Activated naive CD8-positive, alpha-beta T cell treated with anti-CD3 and anti-CD28 coated beads, Interleukin-2, amount 50 U/mL, for 16 hours (primary cell): ENCODE measurements at places on chromosomes 5 and 9.

DNA sequence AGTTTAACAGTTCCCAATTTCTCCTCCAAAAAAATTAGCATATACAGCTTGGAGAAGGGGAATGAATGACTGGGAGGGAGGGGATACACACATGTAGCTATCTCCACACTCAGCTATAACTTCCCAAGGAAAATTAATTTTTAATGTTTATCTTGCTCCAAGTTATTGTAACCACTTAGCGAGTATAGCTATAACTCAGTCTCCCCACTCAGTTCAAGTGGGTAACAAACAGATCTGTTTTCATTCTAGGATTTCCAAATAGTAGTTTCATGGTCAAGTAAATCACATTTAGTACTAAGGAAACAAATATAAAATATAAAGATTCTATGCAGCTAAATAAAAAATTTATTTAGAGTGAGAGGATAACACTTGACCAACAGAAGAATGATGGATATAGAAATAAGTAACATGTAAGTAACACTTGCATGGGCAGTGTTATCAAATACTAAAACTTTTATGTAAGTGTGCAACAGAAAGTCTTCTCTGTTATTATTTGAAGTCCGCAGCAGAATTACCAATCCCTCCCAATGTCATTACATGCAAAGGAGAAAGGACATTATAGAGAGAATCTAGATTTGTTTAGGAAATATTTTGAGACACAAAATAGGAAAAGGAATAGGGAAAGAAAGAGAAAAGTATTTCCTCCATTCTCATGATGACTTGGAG lies 10.2 kb upstream of the NFIB start:
- DNase-seq = no peak

DNA sequence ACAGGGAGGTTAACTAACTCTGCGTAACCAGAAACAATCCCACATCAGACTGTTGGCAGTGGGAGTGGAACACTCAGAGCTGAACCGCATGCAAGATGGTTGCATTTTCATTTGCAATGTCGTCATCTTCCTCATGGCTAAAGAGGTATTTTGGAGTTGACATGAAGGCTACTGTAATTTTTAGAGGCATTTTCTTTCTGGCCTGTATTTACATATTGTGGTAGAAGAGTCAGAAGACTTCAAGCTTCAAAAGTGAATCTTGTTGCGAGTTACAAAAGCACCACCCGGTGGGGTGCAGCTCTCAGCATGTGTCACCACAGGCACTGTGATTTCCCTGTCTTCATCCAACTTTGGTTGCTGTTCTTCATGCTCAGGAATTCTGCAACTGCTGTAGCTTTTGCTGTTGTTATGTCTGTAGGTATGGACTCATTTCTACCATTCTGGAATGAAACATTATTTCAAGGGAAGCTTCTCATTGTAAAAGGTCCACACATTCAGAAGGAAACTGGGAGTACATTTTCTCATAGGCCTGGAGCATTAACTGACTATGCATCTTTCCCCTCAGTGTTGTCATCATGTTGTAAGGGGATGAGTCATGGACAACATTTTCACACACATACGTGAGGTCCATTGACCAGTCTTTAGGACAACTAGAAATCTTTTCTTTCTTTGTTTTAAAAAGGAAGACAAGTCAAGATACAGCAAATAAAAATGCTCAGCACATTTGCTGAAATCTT lies 35.4 kb upstream of the GDNF start:
- no peak for DNase-seq

- DNase-seq = no peak
These were observed 784 bp upstream of the MSANTD3 start for GRCh38 chr9:100426189-100426529.

DNA sequence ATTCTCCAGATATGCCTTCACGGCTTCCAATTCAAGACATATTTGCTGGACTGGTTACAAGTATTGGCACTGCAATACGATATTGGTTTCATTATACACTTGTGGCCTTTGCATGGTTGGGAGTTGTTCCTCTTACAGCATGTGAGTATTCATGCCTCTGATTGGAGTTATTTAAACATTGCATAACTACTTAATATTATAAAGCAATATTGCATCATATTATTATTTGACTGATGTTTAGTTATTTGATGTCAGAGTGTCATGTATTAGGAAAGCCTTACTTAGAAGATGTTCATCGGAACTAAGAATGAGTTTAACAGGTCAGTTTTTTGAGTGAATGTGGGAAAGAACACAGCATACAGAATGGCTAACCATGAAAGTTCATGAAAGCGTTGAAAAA lies 28.3 kb downstream of the MARCHF6 start:
- DNase-seq = no peak

DNA sequence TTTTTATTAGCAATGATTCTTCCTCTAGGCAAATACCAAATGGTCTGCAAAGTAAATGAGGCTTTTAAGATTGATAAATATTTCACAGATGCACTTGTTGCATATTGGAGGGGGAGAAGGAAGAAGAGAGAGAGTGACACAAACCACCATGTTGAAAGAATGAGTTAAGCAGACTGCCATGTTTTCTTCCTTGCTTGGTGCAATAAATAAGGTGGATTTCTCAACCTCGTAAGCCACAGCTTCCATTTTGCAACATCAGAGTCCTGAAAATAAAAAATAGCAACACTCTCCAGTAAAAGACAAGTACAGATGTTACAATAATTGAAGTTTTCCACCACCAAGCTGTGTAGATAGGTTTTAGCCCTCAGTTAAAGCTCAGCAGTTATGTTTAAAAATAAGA lies 202.9 kb downstream of the SGCD start:
- DNase-seq = no peak

DNA sequence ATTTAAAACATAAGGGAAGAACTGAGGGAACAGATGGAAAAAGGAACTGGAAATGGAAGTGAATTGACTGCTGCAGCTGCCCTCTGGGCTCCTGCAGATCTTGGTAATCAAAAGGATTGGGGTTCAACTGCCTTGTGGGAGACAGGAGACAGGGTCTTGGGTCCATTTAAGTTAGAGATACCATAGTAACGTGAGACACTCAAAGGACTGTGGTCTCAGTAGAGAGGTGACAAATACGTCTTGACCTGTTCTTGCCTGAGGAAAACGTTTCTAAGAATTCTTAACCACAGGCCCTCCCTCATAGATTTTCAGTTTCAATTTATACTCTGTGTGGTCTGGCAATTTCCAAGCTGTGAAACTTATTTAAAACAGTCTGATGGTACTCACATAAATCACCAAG lies 100.8 kb upstream of the DHFR start:
- DNase-seq = no peak

- DNase-seq = no peak
These were observed 60.1 kb upstream of the AFAP1L1 start for GRCh38 chr5:149211566-149211965.

DNA sequence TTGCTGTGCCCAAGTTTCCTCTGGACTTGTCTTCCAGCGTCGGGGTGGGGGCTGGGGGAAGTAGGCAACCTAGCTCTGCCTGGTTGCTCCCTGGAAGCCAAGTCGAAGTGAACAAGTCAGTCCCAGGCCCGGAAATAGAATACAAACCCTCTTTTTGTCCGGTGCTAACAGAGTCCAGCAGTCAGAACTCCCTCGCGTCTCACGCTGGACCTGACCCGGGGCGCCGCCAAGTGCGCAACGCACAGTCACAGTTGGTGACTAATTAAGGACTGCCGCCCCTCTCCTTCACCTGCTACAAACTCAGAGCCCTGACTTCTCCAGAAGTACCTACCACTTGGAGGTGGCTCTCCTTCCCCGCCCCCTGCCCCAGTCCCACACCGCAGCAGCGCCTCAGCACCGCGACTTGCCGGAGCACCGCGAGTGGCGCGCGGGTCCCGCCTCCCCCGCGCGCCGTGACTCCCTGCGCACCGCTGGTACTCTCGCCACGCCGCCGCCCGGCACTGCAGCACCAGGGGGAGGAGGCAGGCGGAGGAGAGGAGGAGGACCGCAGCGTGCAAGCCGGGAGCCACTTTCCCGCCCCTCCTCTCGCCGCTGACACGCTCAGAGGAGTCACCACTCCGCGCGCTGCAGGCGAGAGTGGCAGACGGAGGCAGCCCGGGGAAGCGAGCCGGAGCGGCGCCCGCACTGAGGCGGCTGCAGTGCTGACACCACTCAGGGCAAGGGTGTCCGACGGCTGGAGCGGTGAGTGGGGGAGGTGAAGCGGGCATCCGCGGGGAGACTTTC lies at the start of gene SV2C:
Gene SV2C, plus strand, starts transcription at position 612 of the 783 bp plus-strand sequence. CDS start 48,368 bp downstream, outside the sequence.
- DNase-seq = no peak

GRCh38 chr9:75551861-75552260 lies 338.6 kb upstream of the PCSK5 start:
- DNase-seq = no peak

DNA sequence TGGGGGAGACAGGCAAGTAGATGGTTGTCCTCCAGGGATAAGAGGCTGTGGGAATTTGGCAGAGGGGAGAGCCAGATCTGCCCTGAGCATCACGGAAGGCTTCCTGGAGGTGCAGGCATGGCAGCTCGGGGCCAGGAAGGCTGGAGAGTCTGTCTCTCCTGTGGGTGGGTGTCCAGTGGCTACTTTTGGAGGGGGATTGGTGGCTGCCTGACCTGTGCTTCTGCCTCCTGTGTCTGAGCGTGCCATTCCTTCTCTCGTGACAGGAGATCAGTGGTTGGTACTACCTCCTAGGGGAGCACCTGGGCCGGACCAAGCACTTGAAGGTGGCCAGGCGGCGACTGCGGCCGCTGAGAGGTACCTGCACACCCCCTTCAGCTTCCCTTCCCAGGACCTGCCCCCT lies 33.5 kb downstream of the RGS3 start:
- no peak for DNase-seq

DNA sequence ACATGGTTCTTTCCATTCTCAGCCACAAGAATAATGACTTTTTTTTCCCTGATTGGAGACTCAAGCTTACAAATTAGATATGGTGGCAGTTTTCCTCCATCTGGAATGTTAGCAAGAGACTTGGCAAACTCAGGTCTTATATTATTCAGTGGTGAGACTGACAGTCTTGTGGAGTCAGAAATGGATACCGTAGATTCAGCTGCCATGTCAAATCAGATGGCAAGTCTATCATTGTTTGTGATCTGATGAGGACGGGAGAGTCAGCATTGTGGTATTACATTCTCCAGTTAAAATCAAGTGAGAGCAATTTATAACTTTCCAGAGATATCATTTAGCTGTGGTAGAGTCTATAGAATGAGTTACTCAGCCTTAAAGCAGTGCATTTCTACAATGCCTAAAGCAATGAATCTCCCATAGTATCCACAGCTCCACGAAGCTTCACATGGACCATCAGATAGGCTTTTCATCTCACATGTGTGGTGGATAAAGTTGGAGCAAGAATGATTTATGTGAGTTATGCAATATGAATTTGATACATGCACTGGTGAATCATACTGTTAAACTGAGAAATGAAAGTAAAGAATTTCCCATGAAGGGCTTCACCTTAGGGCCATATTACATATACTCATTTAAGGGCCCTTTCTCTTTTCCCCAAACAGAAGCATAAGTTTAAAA lies 430.6 kb downstream of the ZNF608 start:
- no peak for DNase-seq

GRCh38 chr9:8473244-8474020 lies 673.9 kb upstream of the DMAC1 start:
- no peak for DNase-seq

GRCh38 chr5:125525356-125525755 lies 778.9 kb upstream of the ZNF608 start:
- no peak for DNase-seq

DNA sequence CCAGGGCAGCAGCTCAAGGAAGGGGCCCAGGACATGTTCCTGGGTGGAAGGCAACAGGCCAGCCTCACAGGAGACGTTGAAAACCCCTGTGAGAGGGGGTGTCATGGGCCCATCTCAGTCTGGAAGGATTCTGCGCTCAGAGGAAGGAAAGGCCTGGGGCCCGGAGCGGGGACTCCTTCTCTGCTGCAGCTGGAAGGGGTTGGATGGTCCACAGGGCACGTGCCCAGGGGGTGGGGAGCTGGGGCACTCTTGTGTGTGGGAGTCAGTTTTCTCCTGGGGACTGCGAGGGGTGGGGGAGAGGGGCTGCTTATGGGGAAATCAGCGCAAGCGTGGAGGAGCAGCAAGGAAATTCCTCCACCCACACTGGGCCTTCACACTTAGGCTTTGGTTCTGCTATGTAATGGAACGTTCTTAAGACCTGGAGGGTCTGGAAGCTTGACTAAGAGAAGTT lies 2.9 kb upstream of the LPCAT1 start:
- DNase-seq = no peak

GRCh38 chr9:69429281-69429680 lies 104.3 kb downstream of the ENTREP1 start:
- no peak for DNase-seq

- DNase-seq = no peak
These were observed 297.9 kb downstream of the EFNA5 start for GRCh38 chr5:107372723-107373450.

DNA sequence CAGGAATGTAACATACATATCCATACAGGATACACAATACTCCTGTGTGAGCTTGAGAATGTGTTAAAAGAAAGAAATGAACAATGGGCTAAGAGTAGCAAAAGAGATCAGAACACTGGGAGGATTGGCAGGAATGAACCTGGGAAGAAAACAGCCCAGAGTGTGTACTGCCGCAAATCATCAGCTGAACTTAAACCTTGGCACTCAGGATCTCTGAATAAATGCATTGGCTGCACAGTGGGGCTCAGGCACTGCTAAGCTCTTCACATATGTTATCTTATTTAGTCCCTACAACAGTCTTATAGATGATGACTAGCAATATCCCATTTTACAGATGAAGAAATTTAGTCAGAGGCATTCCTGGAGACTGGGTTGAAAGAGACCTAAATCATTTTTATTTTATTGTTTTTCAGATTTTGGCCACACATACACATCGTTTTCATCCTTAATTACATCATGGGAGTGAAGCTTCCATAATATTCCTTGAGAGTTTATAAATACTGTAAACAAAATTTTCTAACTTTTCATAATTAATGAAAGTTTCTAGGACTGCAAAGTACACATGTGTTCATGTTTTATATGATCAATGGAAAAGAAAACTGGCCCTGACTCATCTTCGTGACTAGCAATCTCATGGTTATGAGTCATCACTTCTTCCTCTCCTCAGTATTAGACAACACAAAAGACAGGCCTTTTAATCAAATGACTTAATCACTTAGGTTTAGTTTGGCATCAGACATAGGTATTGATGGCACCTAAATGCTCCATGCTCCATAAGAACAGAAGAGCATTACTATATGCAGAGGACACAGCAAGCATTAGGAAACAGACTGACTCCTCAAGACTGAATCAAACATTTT lies 59.2 kb downstream of the CDH18 start:
- DNase-seq = no peak
